M059J (cell line): ENCODE measurements at places on chromosomes 3 and 15.
A peak's percentile ranks its signal among the peaks of the same experiment; 100 is the strongest.

DNA sequence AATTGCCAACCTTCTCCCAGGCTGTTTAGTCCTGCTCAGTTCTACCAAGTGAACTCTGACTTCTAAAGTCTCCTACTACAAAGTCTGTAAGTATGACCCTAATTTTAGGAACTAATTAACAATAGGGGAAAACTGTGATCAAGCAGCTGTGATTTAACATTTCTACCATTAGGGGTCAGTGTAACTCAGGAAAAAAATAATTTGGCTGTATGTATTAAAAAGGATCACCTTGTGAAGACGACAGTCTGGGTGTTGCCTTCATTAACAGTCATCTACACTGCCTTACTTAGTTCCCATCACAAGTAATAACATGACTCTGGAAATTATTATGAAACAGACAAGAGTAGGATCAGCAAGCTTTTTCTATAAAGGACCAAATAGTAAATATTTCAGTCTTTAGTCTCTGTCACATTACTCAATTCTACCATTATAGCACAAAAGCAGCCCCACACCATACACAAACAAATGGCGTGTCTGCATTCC, 4.2 kb upstream of the NPHP3 start:
- DNase-seq = peak; percentile 54

- no peak for DNase-seq
Observed at GRCh38 chr3:134809427-134810051, 14.5 kb downstream of the EPHB1 start.

GRCh38 chr15:66225656-66226274, 27.8 kb downstream of the MEGF11 start:
- no peak for DNase-seq

GRCh38 chr3:9352917-9353752, 9.7 kb upstream of the THUMPD3 start:
- DNase-seq = peak; percentile 58

- no peak for DNase-seq
Observed at GRCh38 chr3:141266186-141266585, 34.6 kb downstream of the PXYLP1 start.

DNA sequence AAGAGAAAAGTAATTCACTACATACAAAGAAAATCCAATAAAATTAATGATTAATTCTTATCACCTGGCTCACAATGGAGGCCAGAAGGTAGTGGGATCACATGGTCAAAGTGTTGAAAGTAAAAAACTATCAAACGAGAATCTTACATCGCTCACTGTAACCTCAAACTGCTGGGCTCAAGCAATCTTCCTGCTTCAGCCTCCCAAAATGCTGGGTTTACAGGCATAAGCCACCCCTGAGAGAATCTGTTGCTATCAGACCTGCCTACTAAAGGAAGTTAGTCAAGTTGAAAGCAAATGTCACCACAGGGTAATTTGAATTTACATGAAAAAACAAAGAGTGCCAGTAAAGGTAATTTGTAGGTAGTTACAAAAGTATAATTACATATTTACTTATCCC, 103.3 kb downstream of the PCCB start:
- no peak for DNase-seq

- no peak for DNase-seq
Observed at GRCh38 chr3:167996514-167996913, 99.2 kb downstream of the GOLIM4 start.

GRCh38 chr3:157844800-157845565, 261.2 kb downstream of the SHOX2 start:
- DNase-seq = peak; percentile 22

DNA sequence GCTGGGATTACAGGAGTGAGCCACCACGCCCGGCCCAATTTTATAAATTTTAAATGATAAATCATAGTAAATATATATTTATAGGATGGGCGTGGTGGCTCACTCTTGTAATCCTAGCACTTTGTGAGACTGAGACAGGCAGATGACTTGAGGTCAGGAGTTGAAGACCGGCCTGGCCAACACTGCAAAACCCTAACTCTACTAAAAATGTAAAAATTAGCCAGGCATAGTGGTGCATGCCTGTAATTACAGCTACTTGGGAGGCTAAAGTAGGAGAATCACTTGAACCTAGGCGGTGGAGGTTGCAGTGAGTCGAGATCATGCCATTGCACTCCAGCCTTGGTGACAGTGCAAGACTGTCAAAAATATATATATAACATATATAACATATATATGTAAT, 26.4 kb downstream of the MFN1 start:
- DNase-seq = no peak

DNA sequence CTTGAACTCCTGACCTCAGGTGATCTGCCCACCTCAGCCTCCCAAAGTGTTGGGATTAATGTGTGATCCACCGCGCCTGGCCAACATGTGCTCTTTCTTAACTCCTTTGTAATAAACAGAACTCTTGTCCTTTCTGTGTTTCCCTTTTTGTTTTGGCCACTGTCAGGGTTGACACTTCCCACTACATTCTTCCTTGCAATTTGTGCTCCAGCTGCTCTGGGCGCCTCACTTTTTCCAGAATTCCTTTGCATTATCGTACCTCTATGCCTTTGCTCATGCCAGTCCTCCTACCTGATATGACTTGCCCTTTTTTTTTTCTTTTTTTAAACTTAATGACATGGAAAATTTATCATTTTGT, 38.8 kb upstream of the SMAD3 start:
- no peak for DNase-seq

GRCh38 chr3:67447393-67447792, 207.0 kb downstream of the SUCLG2 start:
- no peak for DNase-seq

- DNase-seq = no peak
Observed at GRCh38 chr15:51770902-51771301, 19.5 kb downstream of the TMOD2 start.

- peak; percentile 67 for DNase-seq
Observed at GRCh38 chr3:32276279-32276841, 37.9 kb downstream of the CMTM8 start.

- no peak for DNase-seq
Observed at GRCh38 chr15:94352636-94353487, 121.5 kb downstream of the MCTP2 start.
